IMR-90 (cell line): ENCODE measurements at places on chromosomes 12 and 14.

DNA sequence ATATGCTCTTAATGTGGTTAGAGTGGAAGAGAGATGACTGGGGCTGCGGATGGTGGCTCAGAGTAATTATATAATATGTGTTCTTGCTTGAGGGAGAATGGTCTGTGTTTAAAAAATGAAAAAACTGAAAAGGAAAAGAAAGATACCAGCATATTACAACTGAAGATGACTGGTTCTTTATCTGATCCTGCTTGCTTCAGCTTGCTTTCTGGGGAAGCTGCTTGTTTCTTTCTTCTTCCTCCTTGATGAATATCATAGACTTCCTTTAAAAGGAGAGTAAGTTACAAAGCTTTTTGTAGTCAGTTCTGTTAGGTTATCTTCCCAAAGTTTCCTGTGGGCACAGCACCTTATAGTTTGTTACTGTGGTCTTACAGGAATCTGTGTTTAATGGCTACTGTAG, 210.9 kb downstream of the ERC1 start:
- no peak for DNase-seq

DNA sequence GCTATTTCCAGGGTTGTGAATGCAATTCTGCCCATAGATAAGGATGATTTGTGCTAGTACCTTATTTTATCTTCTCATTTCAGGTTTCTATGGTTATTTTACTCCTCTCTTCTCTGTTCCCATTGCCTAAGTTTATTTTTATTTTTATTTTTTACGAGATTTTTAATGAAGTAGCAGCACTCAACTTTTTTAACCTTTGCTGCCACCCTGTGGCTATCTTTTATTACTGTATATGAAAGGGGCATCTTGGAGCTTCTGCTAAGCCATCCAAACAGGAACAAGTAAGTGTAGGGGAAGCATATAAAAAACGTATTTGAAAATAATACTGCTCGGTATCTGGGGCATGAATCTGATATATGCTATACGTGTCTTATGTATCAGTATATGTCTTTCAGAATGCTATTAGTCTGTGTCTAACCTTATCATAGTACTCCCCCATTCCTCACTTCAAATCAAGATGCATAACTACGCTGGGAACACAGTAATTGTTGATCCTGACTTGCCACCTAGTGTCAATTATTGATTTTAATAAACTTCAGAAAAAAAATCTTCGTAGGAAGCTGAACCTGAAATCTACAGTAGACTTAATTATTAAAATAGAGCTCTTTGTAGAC, 60.3 kb downstream of the KLRG1 start:
- peak; percentile 52 for DNase-seq

DNA sequence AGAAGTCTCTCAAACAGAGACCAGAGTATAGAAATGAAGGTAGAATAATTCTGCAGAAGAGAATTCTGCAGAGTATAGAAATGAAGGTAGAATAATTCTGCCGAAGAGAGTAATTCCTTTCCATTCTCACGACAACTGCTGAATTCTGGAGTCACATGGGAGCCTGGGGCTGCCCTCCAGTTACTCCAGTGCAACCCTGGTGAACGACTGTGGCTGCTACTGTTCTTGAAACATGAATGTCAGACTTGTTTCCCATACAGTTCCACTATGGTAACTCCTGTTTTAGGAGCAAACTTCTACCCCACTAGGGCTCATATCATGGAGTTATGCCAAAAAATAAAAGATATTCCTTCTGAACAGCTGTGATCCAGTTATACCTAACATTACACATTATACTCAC, 164.4 kb downstream of the KICS2 start:
- no peak for DNase-seq

- DNase-seq = peak; percentile 35
These were observed 1.5 kb downstream of the DDHD1 start for GRCh38 chr14:53151523-53152183.

DNA sequence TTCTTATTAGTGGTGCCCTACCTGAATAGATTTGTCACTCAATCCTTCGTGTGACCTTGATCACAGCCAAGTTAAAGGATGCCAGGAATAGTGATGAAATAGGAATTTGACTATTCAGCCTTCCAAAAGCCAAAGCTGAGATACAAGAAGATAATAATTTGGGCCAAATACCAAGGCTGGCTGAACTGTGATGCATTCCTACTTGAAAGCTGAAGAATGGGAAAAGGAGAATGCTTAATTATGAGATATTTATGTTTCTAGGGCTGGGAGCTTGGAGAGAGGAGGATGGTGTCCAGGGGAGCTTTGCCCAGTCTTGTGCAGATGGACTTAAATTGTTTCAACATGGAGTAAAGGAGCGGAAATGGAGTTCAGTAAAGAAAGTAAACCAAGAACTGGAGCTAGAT, 5.2 kb downstream of the RNASE7 start:
- DNase-seq = no peak

DNA sequence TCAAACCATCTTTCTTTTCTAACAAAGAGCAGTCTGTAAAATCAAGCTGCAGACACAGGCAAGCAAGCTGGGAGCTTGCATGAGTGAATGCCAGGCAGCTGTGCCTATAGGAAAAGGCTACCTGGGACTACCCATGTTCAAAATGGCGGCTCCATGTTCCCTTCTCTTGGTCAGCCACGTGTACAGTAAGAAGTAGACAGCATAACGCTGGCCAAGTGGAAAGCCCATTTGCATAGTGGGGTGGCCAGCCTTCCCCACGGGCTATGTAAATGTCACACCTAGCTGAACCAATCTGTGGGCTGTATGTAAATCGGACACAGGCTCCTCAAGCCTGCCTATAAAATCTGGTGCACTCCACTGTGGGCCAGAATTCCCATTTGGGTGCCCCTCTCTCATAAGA, 117.1 kb downstream of the SYT10 start:
- DNase-seq = no peak

DNA sequence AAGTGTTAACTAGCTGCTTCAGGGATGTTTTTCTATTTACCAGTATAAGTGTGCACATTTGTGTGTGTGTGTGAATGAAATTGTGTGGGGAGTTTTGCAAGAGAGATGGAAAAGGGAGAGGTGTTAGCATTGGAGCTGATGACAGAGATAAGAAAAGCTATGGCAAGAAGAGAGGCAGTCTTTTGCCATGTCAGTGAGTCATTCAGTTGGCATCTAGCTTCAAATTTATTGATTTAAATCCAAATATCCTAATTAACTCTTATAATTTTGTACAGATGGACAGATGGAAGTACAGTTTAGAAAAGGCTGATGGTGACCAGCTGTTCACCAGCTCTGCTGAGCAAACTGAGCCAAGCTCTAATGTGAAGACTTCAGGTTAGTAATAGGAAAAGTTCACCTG, 3.3 kb upstream of the BHLHE41 start:
- DNase-seq = no peak
